NCI-H2029 treated with DMSO at 0.1 percent for 48 hours (cell line): ENCODE measurements at places on chromosomes 13 and 19.

DNA sequence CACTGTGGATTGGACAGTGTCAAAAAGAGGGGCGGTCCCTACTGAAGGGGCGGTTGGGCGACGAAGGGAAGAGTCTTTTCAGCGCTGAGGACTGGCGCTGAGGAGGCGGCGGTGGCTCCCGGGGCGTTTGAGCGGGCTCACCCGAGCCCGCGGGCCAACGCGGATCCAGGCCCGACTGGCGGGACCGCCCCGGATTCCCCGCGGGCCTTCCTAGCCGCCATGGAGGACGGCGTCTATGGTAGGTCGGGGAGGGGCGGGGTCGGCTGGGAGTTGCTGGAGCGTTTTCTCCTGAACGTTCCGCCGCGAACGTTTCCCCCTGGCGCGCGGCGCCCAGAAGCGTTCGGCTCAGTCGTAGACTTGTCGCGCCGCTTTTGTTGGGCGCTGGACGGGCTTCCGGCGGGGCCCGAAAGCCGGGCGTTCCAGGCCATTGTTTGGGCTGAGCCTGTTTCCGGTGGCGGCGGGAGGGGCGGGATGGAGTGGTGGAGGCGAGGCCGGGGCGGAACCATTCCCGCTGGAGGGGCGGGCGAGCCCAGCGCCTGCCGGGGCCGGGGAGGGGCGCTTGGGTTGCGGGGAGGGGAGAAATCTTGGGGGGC lies at the start of gene CYTH2:
CYTH2 (plus strand) TSS at position 81 of the 593 bp plus-strand sequence; CDS start at position 220, 139 bp downstream.
- DNase-seq, result no peak

DNA sequence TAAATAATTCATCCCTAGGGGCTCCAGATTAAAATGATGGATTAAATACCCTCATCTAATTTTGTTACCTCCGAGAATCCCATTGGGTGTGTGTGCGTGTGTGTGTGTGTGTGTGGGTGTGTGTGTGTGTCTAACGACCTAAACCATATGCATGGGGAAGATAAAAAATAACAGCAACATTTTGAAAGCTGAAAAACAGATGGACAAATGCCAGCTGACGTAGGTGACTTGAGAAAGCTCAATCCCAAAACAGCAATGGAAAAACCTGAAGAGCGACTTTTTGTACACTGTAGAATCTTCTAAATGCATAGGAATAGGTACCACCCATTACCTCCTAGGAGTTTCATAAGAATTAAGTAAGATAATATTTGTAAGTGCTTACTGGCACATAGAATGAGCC lies 8.7 kb upstream of the RPL21 start:
- DNase-seq, result no peak

DNA sequence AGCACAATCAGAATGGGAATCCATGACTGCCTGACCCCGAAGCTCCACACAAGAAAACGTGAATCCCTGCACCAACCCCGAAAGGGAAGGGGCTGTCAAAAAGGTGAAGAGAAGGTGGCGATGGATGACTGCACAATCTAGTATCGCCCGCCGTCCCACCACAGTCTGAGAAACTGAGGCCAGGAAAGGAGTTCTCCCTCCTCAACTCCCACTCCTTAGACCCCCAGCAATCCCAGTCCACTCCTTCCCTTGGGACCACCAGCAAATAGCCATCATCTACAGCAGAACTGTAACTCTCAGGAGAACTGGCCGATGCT lies 451 bp downstream of the NOSIP start:
- DNase-seq, result no peak

DNA sequence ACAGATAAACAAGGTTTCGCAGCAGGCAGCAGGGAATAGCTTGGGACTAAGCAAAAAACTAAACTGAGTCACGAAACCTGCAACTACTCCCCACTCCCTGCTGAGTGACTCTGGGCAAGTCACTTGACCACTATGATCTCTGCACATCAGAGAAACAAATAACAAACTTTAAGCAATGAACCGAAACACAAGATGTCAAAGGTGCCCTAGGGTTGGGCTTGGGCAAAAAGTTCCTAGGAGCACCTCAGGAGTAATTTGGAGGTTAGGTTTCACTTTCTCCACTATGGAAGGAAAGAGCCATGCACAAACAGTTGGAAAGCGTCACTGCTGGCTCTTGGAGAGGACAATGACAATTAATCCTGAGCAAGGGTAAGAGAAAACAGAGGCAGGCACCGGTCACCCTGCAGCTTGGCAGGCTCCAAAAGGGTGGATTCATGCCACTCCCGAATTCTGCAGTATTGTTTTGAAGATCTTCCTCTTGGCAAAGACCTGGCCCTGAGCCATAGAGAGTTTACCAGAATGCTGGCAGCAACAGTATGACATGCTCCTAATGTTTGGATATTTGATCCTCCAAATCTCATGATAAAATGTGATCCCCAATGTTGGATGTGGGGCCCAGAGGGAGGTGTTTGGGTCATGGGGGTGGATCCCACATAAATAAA lies 60.3 kb downstream of the CRYL1 start:
- DNase-seq, result no peak

- no peak for DNase-seq
These were observed 14.7 kb downstream of the DGKH start for GRCh38 chr13:42063105-42063504.

- DNase-seq, result no peak
These were observed 6.3 kb upstream of the F10 start for GRCh38 chr13:113116206-113116800.

DNA sequence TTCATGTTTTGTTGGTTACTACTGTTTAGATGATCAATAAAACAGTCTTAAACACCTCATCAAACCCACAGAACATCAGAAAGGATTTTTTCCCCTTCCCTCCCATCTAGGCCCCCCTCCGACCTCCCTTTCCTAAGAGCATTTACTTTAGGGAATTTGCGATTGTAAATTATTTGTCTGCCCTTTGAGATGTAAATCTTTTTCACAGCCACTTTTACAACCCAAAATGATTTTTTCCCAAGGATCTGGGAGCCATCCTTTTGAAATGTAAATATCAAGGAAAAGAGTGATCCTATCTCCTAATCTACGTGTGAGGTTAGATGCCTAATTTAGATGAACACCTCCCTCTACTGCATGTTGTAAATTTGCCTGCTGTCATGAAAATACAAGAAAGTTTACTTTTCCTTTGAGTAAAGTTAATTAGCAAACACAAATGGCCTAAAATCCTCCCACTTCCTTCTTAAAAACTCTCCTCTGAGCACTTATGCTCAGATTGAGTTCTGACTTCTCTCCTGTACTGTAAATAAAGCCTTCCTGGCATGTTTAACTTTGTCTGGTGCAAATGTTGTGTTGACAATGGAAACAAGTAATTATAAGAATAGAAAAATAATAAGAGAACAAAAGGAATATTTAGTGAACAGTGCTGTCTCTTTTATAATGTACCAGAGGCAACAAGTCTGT lies 1646.9 kb upstream of the SPRY2 start:
- no peak for DNase-seq

- no peak for DNase-seq
These were observed 118.5 kb downstream of the ATP8A2 start for GRCh38 chr13:25490236-25490635.

- DNase-seq, result no peak
These were observed 3.4 kb downstream of the FCAR start for GRCh38 chr19:54877471-54877870.

GRCh38 chr19:39843919-39844793 lies 2.0 kb downstream of the FBL start:
- DNase-seq, result peak; percentile 5

DNA sequence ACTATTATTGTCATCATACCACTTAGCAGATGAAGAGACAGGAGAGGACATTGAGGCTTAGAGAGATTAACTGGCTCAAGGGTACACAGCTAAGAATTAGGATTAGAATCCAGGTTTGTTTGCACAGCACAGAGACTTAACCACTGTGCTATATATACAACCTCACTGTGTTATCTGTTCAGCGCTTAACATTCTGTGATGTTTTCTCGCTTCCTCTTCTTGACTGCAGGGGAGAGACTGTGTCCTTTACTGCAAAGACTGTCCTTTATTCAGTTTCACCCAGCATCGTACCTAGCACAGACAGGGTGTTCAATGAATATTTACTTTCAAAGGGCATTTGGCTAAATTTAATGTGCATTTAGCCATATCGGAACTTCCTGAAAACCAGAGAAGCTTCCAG lies 54.9 kb upstream of the PCDH8 start:
- no peak for DNase-seq
